ENCODE measurements at places on chromosomes 12 and 14.
A peak's percentile ranks its signal among the peaks of the same experiment; 100 is the strongest.

DNA sequence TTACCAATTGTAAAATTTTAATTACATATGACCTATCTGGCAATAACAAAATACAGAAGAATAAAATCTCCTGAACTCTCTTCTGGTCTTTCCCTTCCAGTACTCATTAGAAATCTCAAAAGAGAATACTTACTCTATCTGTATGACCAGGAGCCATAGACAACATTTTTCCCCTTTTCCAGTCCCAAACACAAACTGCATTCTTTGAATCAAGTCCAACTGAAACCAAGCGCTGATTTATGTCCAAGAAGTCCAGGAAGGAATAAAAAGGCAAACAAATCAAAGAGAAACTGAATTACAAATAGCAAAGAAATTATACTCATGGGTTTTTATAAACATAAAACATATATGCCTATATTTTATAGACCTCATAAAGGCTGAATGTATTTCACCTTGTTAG lies 46.7 kb downstream of the EML5 start:
- DNase-seq = no peak

GRCh38 chr14:24246765-24247212 lies 4.4 kb upstream of the TINF2 start:
- DNase-seq = no peak

GRCh38 chr12:22377731-22378496 lies 43.4 kb upstream of the ST8SIA1 start:
- peak; percentile 24 for DNase-seq

DNA sequence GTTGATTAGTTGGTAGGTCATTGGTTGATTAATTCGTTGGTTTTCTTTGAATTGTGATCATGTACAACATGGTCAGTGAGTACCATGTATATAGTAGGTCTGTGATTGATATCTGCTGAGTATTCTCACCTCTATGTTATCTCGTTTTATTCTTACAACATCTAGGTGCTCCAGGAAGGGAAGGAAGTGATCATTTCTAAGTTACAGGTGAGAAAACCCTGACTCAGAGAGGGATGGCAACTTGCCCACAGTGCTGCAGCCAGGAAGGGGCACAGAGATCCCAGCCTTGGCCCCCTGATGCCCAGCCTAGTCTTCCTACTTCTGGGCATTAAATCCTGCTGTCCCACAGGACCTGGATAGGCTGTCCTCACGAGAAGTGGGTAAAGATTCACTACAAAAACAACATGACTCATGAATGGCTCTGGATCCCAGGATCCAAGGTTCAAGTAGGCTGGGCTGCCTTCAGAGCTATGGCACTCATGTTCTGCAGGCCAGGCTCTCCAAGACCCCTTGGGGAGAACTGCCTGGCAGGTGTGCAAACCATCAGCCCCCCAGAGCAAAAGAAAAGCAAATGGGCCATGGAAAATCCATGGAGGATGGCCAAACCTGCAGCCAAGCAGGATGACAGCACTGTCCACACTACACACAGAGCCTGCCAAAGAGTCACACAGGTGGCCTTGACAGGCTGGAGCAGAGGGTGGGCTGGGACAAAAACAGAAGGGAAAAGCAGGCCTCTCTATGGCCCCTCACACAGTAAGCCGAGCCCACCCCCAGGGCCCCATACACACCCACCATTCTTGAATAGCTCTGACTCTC lies 146.2 kb downstream of the BCL11B start:
- no peak for DNase-seq

DNA sequence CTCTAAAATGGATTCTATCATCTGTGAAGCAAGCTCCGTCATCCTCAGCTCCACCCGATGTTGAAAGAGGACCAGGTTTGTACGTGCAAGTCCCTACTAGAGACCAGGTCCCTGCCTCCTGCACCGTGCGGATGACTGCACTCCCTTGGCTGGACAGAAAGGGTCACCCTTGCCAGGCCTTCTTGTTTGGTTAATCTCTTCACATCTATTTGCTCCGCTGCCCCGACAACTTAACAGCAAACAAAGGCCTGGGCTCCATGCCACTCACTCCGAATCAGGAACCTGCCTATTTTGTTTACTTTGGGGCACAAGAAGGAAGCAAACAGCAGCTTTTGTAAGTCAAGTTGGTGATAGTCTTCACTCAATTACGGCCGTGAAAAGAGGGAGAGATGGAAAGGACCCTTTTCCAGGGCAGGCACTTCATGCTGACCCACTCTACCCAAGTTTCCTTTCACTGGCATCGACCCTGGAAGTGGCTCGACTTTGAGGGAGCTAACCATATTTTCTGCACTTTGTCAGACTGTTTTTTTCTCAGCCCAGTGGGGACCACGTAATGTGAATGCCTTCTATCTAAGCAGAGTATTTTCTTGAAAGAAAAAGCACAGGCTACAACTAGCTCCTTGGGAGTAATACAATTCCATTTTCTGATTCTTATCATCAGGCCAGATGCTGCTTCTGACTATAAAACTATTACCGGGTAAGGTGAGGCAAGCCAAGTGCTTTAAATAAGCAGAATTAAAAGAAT lies 202.6 kb downstream of the FOXN3 start:
- DNase-seq = no peak

DNA sequence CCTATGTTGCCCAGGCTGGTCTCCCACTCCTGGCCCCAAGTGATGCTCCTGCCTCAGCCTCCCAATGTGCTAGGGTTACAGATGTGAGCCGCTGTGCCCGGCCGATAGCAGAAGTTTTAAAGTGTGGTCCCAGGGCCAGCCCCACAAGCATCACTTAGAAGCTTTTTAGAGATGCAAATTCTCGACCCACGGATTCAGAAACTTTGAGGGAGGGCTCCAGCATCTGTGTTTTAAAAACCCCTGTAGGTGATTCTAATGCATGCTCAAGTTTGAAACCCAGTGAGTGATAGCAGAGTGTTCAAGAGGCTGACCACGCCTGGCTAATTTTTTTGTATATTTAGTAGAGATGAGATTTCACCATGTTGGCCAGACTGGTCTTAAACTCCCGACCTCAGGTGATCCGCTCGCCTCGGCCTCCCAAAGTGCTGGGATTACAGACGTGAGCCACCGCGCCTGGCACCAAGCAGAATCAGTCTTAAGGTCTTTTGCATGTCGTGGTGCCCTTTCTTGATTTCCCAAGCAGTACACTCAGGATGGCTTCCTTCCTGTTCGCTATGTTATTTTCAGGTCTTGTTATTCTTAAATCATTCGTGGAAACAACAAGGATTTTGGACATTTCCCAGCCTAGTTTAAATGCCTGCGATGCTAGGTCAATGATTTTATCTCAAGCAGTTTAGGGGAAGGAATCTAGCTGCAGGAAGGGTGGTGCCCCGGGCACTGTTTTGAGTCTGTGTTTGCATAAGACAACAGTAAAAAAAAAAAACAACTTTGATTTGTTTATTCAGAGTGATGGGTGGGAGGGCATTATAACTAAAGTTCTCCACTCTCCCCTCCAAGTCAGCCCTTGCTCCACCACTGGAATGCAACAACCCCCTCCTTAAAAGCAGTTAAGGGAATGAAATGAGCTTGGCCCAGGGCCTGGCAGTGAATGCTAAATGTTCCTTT lies 9.2 kb upstream of the RILPL2 start:
- no peak for DNase-seq

DNA sequence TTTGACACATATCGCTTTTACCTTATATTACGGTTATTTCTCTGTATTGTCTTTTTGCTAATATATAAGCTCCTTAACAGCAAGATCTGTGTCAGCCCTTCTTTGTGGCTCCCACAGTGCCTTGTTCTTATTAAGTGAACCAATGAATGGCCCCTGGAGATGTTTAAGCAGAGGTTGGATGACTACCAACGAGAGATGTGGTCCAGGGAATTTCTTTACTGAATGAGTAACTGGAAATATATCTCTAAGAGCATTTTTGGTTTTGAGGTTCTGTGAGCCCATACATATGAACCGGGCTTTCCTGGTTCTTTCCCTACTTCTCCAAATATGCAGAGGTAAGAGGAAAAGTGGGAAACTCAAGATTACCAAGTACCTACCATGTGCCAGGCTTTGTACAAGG lies 23.5 kb downstream of the CALCOCO1 start:
- DNase-seq = no peak
